ENCODE measurements at places on chromosomes 16 and 17.

- DNase-seq = peak; percentile 17
Observed at GRCh38 chr17:82449131-82449882, 1.2 kb downstream of the CYBC1 start.

GRCh38 chr16:73026754-73027684 is 20.9 kb downstream of the ZFHX3 start:
- no peak for DNase-seq

GRCh38 chr16:68091380-68092261 is 6.5 kb downstream of the NFATC3 start:
- no peak for DNase-seq

- DNase-seq = no peak
Observed at GRCh38 chr16:84044118-84044488, 1.5 kb upstream of the SLC38A8 start.

Measured in stimulated activated CD4-positive, alpha-beta T cell treated with anti-CD3 and anti-CD28 coated beads, Interleukin-1b, Interleukin-23, amount 100 ng/mL, for 1 hour (primary cell).